ENCODE measurements at places on chromosomes 7 and 10. TPM values are rescaled to one million over a fixed set of nuclear protein-coding genes. Genes with fewer than 3 reads are reported as not detected.

Gene NOM1
- 19.2 TPM for total RNA-seq

Gene MEST
- 35.0 TPM for total RNA-seq

Gene DNAH11
- 0.26 TPM for total RNA-seq

Gene AQP1
- total RNA-seq, result 0.44 TPM

Gene GNGT1
- total RNA-seq, result not detected

Gene KIF20B
- total RNA-seq, result 13.5 TPM

Gene CLRN3
- total RNA-seq, result not detected

Gene OR13A1
- not detected for total RNA-seq

Gene UCMA
- not detected for total RNA-seq

Gene GHRHR
- not detected for total RNA-seq

Gene HABP2
- 0.13 TPM for total RNA-seq

Gene AGBL3
- 1.3 TPM for total RNA-seq

Gene SLIT1
- total RNA-seq, result 0.03 TPM

Gene NEUROD6
- total RNA-seq, result not detected

Gene TMUB1
- total RNA-seq, result 34.7 TPM

Gene TAC1
- not detected for total RNA-seq

Gene SNX10
- 4.3 TPM for total RNA-seq

Gene PRRT4
- 0.19 TPM for total RNA-seq

Gene MPP7
- 0.15 TPM for total RNA-seq

Gene ZNF239
- 2.5 TPM for total RNA-seq

Gene CYP2C9
- not detected for total RNA-seq

Gene LEP
- not detected for total RNA-seq

Gene TNKS2
- 26.7 TPM for total RNA-seq

Gene ASB10
- not detected for total RNA-seq

Gene CYP26C1
- not detected for total RNA-seq

Gene EPDR1
- 81.3 TPM for total RNA-seq

Gene NPC1L1
- total RNA-seq, result 0.06 TPM

Gene SEMA3A
- total RNA-seq, result 6.3 TPM

Gene FRAT1
- total RNA-seq, result 1.8 TPM

Measured in A549 treated with DMSO at 1 μM for 4 hours (cell line).